RWPE2 (cell line): ENCODE measurements at places on chromosomes 5 and 9.

DNA sequence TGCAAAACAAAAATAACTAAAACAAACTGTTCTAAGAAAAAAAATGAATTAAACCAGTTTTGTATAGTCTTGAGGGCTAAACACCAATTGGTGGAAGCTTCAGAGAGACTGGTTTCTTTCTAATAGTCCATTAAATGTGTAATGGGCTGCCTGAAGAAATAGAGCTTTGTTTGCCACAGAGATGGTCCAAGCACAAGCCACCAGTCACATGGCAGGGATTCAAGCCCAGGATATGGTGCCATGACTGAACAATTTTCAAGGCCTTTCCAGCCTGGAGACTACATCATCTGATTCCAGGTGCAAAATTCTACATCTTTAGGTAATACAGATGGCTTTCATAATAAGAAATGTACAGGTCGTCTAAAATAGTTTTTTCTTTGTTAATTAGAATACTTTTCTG lies 355.3 kb downstream of the NR2F1-AS1 start:
- no peak overlapping the region for H3K27ac ChIP-seq
- no peaks in the 10 kb centered on the region for H3K36me3 ChIP-seq

- no peak overlapping the region for H3K4me3 ChIP-seq
- no peaks in the 10 kb centered on the region for H3K27me3 ChIP-seq
- no peak for DNase-seq
Observed at GRCh38 chr9:74336161-74336560, 161.0 kb upstream of the RORB start.

DNA sequence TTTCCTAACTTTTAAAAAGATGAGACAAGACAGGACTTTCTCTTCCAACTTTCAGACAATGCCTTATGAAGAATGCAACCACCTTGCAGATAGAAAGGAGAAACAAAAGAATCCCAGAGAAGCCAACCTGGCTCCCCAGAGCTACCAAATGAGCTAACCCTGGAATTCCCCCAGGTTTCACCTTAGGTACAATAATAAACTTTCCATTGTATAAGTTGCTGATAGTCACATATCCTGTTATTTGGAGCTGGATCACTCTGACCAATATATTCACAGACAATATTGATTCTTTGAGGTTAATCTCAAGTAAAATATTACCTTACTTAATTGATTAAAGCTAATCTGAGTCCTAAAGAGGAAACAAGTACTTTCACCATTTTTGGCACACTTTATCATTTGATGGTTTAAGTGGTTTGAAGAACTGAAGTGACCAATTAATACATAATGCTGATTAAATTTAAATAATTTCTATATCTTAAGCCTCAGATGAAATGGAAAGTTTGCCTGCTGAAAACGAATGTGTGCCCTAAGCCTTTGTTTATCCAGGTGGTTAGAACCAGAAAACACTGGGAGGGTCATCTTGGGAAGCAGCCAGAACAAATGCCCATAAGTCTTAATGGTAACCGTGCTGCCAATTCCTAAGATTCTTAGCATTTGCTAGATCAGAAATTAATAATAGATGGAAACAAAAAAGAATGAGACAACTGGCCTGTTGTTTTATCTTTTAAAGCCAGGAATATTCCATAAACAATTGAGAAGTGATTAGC lies 159.6 kb upstream of the SLC12A2 start:
- no peak overlapping the region for H3K27ac ChIP-seq
- H3K27me3 ChIP-seq = no peaks in the 10 kb centered on the region
- no peak overlapping the region for H3K4me3 ChIP-seq
- H3K4me1 ChIP-seq = peaks cover 4% of the 10 kb centered on the region
- no peak for DNase-seq

- H3K36me3 ChIP-seq = no peaks in the 10 kb centered on the region
- no peak for DNase-seq
- no peak overlapping the region for H3K27ac ChIP-seq
- H3K27me3 ChIP-seq = no peaks in the 10 kb centered on the region
Observed at GRCh38 chr9:112771359-112772214, 21.0 kb downstream of the SNX30 start.

DNA sequence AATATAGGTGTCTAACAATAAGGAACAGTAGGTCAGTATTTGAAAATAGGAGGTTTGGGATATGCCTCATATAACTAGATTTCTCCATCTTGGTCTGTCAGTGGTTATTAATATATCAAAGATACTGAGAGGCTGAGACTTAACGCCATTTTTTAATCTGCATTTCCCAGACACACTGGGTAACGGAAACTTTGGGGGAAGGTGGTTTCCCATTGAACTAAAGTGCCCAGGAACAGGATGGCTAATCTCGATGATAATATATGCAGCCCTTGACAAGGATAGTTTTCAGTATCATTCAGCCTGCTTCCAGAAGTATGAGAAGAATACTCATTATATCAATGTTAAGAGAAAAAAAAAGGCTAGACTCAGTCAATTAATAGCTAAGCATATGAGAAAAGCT lies 30.7 kb downstream of the EFNA5 start:
- DNase-seq = no peak
- no peaks in the 10 kb centered on the region for H3K27me3 ChIP-seq
- no peak overlapping the region for H3K4me3 ChIP-seq
- H3K27ac ChIP-seq = no peak overlapping the region

GRCh38 chr5:17991775-17992174 lies 357.5 kb downstream of the TAF11L14 start:
- no peak for DNase-seq
- no peak overlapping the region for H3K27ac ChIP-seq
- H3K27me3 ChIP-seq = no peaks in the 10 kb centered on the region
- H3K4me1 ChIP-seq = no peaks in the 10 kb centered on the region
- no peaks in the 10 kb centered on the region for H3K36me3 ChIP-seq

DNA sequence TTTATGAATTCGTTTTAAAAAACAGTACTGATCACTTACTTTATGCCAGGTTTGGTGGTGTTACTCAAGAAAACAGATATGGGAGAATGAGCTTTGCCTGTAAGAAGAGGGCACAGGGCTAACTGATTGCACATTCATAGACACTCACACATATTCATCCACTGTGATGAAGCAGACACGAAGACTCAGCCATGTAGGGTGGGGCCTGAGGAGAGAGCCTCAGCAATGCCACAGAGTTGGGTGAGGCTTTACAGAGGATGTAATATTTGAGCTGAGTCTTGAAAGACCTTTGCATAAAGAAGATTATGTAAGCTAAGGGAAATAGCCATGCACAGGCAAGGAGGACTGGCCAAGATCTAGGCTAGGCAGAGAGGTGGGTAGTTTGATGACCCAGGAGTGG lies 472.8 kb downstream of the PSAT1 start:
- no peaks in the 10 kb centered on the region for H3K27me3 ChIP-seq
- H3K27ac ChIP-seq = no peak overlapping the region
- no peaks in the 10 kb centered on the region for H3K36me3 ChIP-seq
- DNase-seq = no peak

- no peaks in the 10 kb centered on the region for H3K27me3 ChIP-seq
- DNase-seq = no peak
- no peaks in the 10 kb centered on the region for H3K4me1 ChIP-seq
- H3K4me3 ChIP-seq = no peak overlapping the region
- no peaks in the 10 kb centered on the region for H3K36me3 ChIP-seq
Observed at GRCh38 chr5:59332236-59332973, 561.1 kb downstream of the PDE4D start.

DNA sequence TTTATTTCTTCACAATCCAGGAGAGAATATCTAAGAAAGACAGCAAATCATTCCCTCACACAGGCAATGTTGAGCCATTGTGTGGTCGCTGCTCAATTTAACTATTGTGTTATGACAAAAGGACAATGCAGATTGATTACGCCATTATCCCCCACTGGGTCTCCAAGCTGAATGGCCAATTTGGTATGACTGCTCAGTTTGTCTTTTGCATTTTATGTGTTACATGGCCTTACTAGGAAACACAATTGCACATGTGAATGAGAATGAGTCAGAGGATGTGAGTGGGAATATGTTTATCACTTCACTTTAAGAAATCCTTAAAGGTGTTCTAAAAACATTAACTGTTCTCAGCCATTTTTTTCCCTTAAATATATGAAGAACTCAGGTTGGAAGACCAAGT lies 108.3 kb downstream of the FAM174A start:
- DNase-seq = no peak
- H3K36me3 ChIP-seq = no peaks in the 10 kb centered on the region
- H3K27ac ChIP-seq = no peak overlapping the region
- H3K4me3 ChIP-seq = no peak overlapping the region
- no peaks in the 10 kb centered on the region for H3K27me3 ChIP-seq
- peaks cover 5% of the 10 kb centered on the region for H3K4me1 ChIP-seq

GRCh38 chr5:1563051-1563461 lies 39.3 kb upstream of the LPCAT1 start:
- H3K36me3 ChIP-seq = no peaks in the 10 kb centered on the region
- no peak overlapping the region for H3K27ac ChIP-seq
- H3K4me1 ChIP-seq = peaks cover 13% of the 10 kb centered on the region
- DNase-seq = peak; percentile 54
- no peak overlapping the region for H3K4me3 ChIP-seq

DNA sequence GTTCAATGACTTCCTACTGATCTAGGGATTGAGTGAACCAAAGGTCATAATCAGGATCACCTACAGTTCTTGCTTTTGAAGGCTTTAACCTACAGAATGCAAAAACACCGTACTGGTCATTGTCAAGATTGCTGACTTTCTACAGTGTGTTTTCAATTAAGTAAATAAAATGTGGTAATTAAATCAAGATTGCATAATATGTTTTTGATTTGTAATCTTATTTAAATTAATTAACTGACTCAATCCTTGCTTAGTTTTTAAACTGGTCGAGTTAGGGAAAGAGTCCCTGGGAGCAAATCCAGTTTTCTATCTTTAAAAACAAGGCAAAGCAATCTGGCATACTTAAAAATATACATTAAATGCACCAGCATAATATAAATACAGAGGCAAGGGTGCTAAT lies 125.9 kb downstream of the NFIB start:
- H3K36me3 ChIP-seq = no peaks in the 10 kb centered on the region; the same call in none of the 2 replicates
- no peak overlapping the region for H3K4me3 ChIP-seq
- H3K4me1 ChIP-seq = peaks cover 25% of the 10 kb centered on the region
- no peaks in the 10 kb centered on the region for H3K27me3 ChIP-seq
- DNase-seq = no peak
- no peak overlapping the region for H3K27ac ChIP-seq

DNA sequence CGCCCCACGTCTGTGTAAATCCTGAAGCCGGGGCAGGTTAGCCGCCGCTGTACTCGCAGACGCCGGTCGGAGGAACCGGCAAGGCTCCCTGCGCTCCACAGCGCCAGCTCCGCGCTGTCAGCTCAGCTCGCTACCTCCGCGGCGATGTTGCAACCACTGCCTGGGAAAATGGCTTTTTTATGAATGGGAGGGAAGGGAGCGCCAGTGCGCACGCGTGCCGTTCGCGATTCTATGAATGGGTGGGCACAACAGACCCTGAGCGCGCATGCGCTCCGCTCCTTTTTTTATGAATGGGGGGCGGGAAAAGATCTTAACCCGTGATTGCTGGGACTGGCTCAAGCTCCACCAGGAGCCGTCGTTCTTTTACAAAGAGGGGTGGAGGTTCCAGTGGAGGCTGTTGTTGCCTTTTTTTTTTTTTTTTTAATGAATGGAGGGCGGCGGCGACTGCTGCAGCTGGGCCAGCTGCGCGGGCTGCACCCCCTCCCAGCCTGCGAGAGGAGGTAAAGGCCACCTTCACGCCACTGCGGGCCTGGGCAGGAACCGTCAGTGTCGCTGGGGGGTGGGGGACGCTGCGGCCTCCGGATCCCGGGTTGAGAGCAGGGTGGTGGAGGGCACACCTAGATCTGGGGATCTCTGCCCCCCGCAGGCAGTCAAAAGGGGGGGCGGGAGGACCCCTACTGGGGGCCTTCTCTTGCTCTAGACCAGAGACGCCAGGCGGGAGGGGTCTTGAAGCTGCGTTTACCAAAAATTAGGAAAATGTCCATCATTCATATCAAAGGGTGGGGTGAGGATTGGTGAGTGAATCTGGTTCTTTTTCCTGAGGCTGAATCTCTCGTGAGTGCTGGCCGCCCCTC lies at the start of gene SPRY4:
SPRY4 (minus strand) TSS at position 151 of the 854 bp plus-strand sequence. CDS start 9,913 bp downstream, outside the sequence.
- H3K27ac ChIP-seq = peak within 1 kb of the TSS; percentile 94
- H3K36me3 ChIP-seq = no peaks in the 10 kb centered on the region; the same call in 1 of the 2 replicates
- no peaks in the 10 kb centered on the region for H3K27me3 ChIP-seq
- DNase-seq = peak; percentile 98
- peak within 1 kb of the TSS; percentile 63 for H3K4me3 ChIP-seq
- H3K4me1 ChIP-seq = peaks cover 42% of the 10 kb centered on the region

- H3K4me3 ChIP-seq = no peak overlapping the region
- H3K27ac ChIP-seq = no peak overlapping the region
- no peaks in the 10 kb centered on the region for H3K36me3 ChIP-seq
- DNase-seq = no peak
- H3K4me1 ChIP-seq = no peaks in the 10 kb centered on the region
Observed at GRCh38 chr9:19988281-19988680, 199.4 kb upstream of the SLC24A2 start.

DNA sequence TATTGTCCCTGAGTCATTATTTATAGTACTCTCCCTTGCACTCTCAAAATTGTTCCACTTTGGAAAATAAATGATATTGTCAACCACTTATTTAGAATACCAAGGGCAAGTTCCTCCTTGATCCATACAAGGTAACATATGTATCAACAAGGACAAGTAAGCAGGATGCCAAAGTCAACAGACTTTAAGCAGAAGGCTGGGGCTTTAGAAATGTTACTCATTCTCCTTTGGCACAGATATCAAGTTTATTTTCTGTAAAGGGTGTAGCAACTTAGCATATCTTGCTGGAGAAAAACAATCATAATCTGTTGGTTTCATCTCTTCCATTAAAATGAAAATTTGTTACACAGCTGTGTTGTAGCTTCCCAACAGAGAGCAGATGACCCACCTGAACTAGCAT lies 248.7 kb upstream of the SLC30A5 start:
- DNase-seq = no peak
- no peaks in the 10 kb centered on the region for H3K4me1 ChIP-seq
- no peaks in the 10 kb centered on the region for H3K36me3 ChIP-seq
- no peak overlapping the region for H3K4me3 ChIP-seq

GRCh38 chr5:108884736-108885135 lies 137.0 kb downstream of the FER start:
- no peak overlapping the region for H3K27ac ChIP-seq
- no peak for DNase-seq
- no peaks in the 10 kb centered on the region for H3K27me3 ChIP-seq
- H3K36me3 ChIP-seq = peaks cover 17% of the 10 kb centered on the region
- no peaks in the 10 kb centered on the region for H3K4me1 ChIP-seq

DNA sequence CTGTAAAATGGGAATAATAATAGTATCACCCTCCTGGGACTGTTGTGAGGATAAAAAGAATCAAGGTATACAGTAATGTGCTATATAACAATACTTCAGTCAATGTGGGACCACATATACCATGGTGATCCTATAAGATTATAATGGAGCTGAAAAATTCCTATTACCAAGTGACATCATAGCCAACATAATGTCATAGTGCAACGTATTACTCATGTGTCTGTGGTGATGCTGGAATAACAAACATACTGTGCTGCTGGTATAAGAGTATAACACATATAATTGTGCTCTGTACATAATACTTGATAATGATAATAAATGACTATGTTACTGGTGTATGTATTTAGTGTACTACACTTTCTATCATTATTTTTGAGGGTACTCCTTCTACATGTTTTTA lies 38.1 kb downstream of the LIFR start:
- DNase-seq = no peak
- H3K27me3 ChIP-seq = no peaks in the 10 kb centered on the region
- no peaks in the 10 kb centered on the region for H3K36me3 ChIP-seq
- H3K27ac ChIP-seq = no peak overlapping the region
- H3K4me3 ChIP-seq = no peak overlapping the region

- no peak for DNase-seq
- no peak overlapping the region for H3K4me3 ChIP-seq
- peaks cover 7% of the 10 kb centered on the region; the same call in 1 of the 2 replicates for H3K36me3 ChIP-seq
Observed at GRCh38 chr5:176658007-176658599, 10.8 kb downstream of the TSPAN17 start.
